ENCODE measurements at places on chromosomes 6 and 20.
A peak's percentile ranks its signal among the peaks of the same experiment; 100 is the strongest.

GRCh38 chr6:110933912-110934311, 24.6 kb upstream of the GTF3C6 start:
- no peak for DNase-seq

GRCh38 chr6:106316375-106316766, 9.2 kb downstream of the ATG5 start:
- DNase-seq, result no peak

DNA sequence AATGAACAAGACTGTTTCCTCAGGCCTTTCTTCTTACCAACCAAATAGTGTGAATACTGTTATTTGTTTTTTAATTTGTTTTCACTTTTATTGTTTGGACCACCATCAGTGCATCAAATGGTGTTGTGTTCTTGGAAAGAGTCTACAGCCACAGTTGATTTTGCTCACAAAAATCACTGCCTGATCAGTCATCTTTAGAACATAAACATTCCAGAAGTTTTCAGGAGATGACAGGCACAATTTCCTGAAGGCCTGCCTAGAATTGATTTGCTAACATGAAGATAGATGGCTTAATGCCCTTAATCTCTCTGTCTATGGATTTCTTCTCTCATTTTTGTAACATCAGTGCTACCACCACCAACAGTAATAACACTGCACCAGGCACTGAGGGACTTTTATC, 13.5 kb downstream of the IL22RA2 start:
- DNase-seq, result no peak

- DNase-seq, result no peak
Observed at GRCh38 chr6:50721978-50722377, 8.7 kb downstream of the TFAP2D start.

DNA sequence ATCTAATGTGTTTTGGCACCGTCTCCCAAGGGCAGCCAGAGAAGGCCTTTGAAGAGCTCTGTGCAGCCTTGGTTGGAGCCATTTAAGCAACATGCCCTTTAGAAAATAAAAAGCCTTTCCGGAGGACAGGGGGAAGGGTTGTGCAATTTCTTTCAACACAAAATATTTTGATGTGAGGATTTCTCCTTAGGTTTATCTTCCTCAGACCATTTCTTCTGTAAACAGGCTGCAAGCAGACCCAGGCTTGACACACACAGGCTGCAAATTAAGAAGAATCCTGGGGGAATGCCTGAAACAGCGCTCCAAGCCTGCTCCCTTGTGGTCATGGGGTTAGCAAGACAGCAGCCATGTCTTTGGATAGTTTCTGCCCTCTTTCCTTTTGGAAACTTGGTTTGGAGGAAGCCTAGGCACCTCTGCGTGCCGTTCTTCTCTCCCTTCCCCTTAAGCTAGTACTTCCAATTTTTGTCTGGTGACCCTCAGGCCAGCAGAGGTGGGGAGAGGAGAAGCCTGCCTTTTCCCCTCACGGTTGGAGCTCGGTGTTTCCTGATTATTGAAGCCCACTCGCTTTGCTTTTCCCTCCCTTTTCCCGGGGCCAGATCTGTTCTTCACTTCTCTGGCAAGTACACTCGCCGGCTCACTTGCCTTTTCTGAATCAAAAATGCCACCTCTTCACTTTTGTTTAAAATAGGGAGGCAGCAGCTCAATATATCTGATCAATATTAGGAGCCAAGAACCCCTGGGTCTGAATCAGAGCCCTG, 39.6 kb upstream of the NOX3 start:
- peak; percentile 10 for DNase-seq
